ENCODE measurements at places on chromosomes 6 and 20. TPM values are rescaled to one million over a fixed set of nuclear protein-coding genes. Genes with fewer than 3 reads are reported as not detected.

OR12D3 gene
- total RNA-seq, result not detected

WFDC5 gene
- not detected for total RNA-seq

CDC25B gene
- total RNA-seq, result 207 TPM

ZDHHC14 gene
- 3.2 TPM for total RNA-seq

DCDC2 gene
- 3.7 TPM for total RNA-seq

SLC22A16 gene
- not detected for total RNA-seq

TGM6 gene
- total RNA-seq, result not detected

MDFI gene
- total RNA-seq, result 0.74 TPM

POU5F1 gene
- total RNA-seq, result 2.8 TPM

IFNGR1 gene
- 33.6 TPM for total RNA-seq

PLCB1 gene
- total RNA-seq, result 0.26 TPM

LY6G6C gene
- total RNA-seq, result not detected

GPR6 gene
- total RNA-seq, result not detected
